Memory B cell (primary cell): ENCODE measurements at places on chromosomes 1 and 21.

GRCh38 chr1:247576514-247576913 is 11.6 kb upstream of the OR2G2 start:
- no peak for DNase-seq

GRCh38 chr1:8121261-8122159 is 95.4 kb upstream of the ERRFI1 start:
- DNase-seq = no peak

GRCh38 chr21:39852021-39852721 is 15.1 kb upstream of the PCP4 start:
- DNase-seq = no peak

DNA sequence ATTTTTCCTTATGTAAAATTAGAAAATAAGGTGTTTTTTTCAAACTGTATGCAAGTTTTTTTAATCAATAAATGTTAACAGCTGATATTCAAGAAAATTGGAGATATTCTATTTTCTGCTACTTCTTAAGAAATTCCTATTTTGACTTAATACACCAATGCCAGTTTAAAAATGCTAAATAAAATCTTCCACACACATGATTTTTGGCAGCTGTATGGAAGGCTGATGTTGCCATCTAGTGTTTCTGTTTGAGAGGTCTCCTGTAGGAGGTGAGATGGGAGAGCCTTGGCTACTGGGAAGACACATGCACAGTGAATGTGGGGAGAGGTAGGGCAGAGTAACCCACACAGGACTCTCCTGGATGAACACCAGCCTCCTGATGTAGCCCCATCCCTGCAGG is 29.2 kb upstream of the OR2B11 start:
- peak; percentile 26 for DNase-seq

DNA sequence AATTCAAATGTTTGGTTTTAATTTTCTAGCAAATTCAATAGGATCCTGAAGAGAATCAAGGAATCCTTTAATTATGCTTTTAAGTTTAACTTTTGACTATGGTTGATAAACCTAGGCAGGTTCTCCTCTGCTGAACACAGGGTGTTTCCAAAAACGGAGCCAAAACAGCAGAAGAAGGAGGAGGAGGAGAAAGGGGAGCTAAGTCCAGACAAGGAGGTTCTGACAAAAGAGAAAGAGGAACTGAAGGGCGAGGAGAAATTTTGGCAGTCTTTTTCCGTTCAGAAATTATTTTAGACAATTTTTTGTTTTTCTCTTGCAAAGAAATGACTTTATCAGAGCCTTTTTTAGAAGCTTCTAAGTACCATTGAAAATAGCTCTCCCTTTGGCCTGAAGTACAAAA is 33.2 kb upstream of the FNBP1L start:
- DNase-seq = no peak

DNA sequence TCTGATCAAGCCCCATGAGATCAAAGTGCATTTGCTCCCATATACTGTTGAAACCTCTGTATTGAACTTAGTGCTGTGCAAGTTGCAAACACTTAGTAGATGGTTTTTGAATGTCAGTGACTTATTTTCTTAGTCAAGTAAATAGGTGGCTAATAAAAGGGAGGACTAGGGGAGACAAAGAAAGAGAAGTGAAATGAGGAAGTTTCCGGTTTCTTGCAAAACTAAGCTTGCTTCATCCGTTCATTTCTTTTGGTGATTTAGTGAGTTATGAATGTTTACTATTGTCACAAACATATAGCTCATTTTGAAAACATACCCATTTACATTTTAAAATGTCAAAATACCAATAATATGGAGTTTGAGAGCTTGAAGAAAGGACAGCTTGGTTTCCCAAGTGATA is 23.0 kb downstream of the ADAMTS5 start:
- no peak for DNase-seq

DNA sequence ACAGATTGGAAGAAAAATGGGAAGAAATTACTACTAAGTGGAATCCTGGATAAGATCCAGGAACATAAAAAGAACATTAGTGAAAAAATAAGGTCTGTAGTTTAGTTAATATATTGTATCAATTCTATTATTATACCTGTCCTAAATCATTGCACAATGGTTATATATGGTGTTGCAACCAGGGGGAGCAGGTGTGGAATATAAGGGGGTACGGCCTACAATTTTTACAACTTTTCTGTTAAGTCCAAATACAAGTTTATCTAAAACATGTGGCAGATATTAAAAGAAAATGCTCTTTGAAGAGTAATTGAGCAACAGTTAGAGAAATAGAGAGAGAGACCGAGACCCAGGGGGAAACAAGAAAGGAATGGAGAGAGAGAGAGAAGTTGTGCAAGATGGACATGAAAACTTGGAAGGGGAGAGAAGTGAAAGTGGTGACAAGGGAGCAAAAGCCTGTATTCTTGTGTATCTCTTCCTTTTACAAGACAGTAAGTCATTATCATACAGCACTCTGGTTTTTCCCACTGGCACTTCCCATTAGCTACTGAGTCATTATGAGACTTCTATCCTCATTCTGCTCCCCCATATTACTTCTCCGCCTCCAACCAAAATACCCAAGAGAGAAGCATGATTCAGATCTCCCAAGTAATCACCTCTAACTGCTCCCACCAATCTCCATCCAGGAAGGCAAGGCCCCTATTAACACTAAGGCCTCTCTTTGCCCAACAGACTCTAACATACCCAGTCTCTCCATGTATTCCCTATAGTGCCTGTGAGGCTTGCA is 22.3 kb upstream of the TRAF3IP3 start:
- no peak for DNase-seq

DNA sequence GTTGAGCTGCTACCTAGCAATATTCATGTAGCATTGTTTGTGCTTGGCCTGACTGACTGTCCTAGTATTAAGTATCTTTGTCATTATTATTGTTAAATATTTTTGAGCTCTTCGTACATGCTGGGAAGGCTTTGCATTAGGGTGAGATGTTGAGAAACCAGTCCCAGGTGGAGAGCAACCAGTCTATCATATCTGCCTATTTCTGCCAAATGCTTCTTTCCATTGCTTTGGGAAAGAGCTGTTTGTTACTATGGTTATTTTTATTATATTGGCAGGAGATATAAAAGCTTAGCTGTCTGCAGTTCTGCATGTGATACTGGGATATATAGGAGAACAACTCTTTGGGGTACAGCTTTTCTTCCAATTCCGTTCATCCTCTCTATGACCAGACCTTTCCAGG is 85.1 kb downstream of the CLDN17 start:
- DNase-seq = no peak

DNA sequence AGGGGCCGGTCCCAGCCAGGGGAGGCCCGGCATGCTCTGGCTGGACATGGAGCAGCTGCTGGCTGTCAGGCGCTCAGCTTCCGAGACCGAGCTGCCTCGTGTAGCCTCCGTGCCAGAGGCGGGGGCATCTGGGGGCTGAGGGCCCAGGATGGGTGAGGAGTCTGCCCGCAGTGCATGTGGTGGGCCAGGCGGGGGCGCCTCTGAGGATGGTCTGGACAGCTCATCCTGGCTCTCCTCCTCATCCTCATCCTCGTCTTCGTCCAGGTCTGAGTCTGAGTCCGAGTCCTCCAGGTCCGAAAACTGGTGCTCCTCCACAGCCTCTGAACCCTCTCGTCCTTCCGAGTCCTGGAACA is 28.9 kb upstream of the EDN2 start:
- no peak for DNase-seq

GRCh38 chr1:180178511-180179161 is 24.0 kb downstream of the QSOX1 start:
- peak; percentile 52 for DNase-seq

GRCh38 chr1:241557551-241558193 is 25.5 kb downstream of the KMO start:
- no peak for DNase-seq

DNA sequence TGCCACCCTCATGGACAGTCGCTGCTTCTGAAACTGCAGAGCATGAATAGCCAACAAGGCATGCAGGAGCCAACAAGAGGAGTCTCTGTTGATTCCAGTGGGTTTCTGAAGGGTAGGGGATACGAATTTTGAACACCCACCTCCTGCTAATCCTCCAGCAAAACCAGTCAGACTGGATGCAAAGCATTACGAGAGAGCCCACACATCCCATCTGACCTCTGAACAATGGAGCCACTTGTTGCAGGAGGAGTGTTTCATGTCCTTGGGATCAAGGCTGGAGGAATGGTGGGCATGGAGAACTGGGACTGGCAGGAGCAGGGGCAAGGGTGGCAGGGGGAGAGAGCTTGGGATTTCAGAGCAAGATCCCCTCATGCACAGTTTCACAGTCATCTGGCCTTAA is 1.6 kb downstream of the VTCN1 start:
- DNase-seq = no peak

DNA sequence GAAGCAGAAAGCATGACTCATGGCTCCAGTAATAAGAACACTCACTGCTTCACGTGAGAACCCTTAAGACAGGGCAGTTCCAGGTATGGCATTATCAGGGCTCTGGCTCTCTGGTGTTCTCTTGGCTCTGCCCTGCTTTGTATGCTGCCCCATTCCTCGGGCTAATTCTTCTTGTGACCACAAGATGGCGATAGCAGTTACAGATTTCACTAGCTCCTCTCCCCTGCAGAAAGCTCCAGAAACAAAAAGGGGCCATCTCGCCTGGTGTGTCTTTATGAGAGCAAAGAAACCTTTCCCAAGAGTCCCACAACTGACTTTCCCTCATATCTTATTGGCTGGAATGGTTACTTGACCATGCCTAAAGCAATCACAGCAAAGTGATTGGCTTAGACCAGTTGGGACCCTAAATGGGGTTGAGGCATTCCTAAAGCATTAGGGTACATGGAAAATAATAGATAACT is 60.1 kb downstream of the F3 start:
- DNase-seq = peak; percentile 40

GRCh38 chr1:58584082-58584895 is 7.2 kb upstream of the TACSTD2 start:
- no peak for DNase-seq

DNA sequence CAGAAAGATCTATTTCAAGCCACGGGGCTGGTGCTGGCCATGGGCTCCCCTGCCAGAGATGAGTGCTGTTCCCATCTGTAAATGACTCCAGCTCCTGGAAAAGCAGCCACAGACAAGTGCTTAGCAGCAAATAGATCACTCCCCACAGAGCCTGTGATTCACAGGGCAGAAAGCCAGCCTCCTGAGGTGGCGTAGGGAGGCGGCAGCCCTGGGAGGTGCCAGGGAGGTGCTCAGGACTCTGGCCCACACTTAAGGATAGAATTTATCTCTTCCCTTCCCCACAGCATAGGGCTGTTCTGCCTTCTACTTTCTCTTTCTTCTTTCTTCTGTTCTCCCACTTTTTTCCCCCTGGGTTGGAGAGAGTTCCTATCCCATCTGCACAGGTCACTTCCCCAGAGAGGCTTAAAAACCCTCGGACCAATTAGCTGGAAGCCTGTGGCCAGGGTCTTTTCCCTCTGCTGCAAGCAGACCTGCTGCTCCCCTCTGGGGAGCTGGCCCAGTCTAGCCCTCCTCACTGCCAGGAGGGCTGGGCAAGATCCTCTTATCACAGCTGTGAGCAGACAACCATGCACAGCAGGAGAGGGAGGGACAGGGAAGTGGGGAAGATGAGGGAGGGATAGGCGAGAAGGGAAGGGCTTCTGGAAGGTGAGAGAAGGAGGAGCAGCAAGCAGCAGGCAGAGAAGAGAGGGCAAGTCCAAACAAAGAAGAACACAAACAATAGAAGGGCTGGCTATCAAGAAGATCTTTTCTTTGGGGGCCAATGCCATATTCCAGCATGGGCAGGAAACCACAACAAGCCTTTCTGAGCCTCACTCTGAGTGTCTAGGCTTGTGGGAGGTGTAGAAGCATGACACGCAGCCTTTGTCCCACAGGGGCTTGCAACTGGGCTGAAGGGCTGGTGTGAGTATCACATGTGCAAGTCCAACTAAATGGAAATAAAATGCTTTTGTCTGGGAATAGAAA is 41.0 kb downstream of the KCND3 start:
- no peak for DNase-seq

GRCh38 chr1:38134294-38134755 is 87.7 kb upstream of the POU3F1 start:
- DNase-seq = no peak

- no peak for DNase-seq
These were observed 34.8 kb downstream of the CDCP2 start for GRCh38 chr1:54117815-54118563.
